HAP-1 (cell line): ENCODE measurements at places on chromosomes 5 and 9.

GRCh38 chr5:42583322-42583721, 160.1 kb downstream of the GHR start:
- DNase-seq = peak; percentile 37

DNA sequence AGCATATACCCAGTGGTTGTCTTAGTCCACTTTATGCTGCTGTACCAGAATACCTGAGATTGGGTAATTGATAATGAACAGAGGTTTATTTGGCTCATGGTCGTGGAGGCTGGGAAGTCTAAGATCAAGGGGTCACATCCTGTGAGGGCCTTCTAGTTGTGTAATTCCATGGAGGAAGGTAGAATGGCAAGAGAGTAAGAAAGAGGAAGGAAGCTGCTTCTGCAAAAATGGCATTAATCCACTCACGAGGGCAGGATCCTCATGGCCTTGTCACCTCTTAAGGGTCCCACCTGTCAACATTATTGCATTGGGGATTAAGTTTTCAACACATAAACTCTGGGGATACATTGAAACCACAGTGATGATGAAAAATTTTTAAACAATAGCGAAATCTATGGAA, 17.0 kb downstream of the BTNL8 start:
- no peak for DNase-seq

DNA sequence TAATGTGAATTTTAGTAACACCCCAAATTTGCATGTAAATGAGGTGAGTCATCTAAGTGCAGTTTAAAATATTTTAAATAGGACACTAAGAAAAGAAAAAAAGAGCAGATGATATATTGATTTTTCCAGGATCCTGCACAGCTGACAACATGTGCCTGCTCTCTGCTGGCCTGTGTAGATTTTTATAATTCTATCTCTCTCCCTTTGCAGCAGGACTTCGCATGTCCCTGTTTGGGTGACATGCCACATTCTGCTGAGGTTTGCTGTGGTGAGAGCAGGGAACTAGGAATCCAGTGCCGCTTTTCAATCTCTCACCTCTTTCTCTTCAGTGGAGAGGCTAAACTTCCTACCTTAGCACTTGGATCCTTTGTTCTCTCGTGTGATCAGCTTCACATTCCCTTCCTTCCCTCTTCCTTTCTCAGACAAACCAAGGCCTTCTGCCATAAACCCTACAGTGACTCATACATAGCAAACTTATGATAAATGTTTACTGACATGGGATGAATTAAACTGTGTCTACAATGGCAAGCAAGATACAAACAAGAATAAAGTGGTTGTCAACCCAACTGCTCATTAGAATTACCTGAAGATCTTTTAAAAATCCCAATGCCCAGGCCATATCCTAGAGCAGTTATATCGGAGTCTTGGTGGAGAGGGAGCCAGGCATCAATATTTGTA, 198.8 kb upstream of the EFNA5 start:
- DNase-seq = peak; percentile 8

- no peak for DNase-seq
Observed at GRCh38 chr5:80905405-80905804, 54.8 kb upstream of the RASGRF2 start.

GRCh38 chr9:123338710-123339665, 17.0 kb upstream of the CRB2 start:
- no peak for DNase-seq

GRCh38 chr5:64942460-64942859, 173.7 kb downstream of the CWC27 start:
- DNase-seq = no peak

- no peak for DNase-seq
Observed at GRCh38 chr9:88775037-88775471, 216.2 kb upstream of the S1PR3 start.

- no peak for DNase-seq
Observed at GRCh38 chr5:139140591-139141071, 57.5 kb downstream of the SIL1 start.

- no peak for DNase-seq
Observed at GRCh38 chr5:136023958-136024541, 4.7 kb upstream of the TGFBI start.

GRCh38 chr5:11432116-11432515, 472.1 kb downstream of the CTNND2 start:
- no peak for DNase-seq

DNA sequence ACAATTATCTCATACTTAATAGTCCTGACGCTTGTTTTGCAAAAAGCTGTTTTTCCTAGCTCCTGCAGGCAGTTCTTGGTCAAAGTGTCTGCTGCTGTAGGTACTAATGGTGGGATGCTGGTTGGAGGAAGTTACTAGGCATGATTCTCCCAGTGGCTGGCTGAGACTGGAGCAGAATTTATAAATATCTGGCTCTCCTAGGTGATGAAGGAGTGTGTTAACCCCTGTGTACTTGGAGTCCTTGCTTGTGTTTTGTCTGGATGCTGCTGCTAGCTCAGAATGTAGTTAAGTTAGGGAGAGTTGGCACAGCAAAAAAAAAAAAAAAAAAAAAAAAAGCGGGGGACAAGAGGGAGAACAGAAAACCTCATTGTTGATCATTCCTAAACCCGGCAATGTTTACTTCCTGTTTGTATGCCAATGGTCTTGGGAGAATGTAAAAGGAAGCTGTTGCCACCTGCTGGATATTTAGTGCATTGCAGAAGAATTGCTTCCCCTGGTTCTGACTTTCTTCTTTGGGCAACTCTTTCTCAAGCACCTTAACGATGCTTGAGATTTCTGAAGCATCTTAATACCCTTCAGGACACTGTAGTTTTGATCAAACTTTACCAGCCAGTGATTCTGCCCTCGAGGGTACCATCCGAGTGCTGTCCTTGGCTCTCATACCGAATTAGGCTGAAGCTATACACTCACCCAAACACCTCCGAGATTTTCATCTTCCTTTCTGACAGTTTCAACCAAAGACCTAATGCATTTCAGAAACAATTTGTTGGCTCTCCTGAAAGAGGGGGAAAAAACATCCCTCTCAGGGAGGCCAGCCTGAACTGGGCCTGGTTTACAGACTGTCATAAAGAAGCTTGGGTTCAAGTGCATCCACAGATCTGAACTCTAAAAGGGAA, 71.7 kb upstream of the WWC1 start:
- peak; percentile 65 for DNase-seq

- DNase-seq = no peak
Observed at GRCh38 chr9:70438341-70438928, 24.0 kb upstream of the KLF9 start.

GRCh38 chr9:21154018-21154608, 12.3 kb downstream of the IFNA21 start:
- no peak for DNase-seq

GRCh38 chr9:96014078-96014477, 138.6 kb downstream of the ERCC6L2 start:
- DNase-seq = no peak

- DNase-seq = peak; percentile 48
Observed at GRCh38 chr5:34415559-34416198, 240.4 kb upstream of the RAI14 start.

GRCh38 chr9:2576631-2577030, 45.0 kb upstream of the VLDLR start:
- DNase-seq = no peak

GRCh38 chr5:98106116-98107031, 667.1 kb upstream of the RGMB start:
- no peak for DNase-seq

GRCh38 chr5:157369507-157369906, 90.5 kb upstream of the NIPAL4 start:
- no peak for DNase-seq
